ENCODE measurements at places on chromosomes 6 and 20. TPM values are rescaled to one million over a fixed set of nuclear protein-coding genes. Genes with fewer than 3 reads are reported as not detected.

- ATAC-seq, result no peak
Measured at GRCh38 chr6:135990439-135990838, 138.9 kb downstream of the PDE7B start.

LY6G5C gene
- 0.94 TPM for total RNA-seq

DNA sequence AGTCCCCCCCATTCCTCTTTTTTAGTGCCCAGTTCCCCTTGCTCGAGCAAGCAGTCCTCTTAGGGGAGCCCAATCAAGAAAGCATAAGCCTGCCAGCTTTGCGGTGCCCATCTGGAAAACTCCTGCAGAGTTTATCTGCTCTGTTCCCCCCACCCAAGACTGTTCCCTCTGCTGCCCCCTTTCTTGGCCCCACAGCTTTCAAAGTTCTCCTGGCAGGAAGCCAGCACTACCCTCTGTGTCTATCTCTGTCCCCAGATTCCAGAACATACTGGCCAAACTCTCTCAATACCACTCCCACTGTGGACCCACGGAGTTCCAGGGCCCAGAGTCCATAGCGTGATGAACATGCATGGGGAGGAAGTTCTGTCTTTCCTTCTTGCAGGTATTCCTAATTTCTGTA is 55.4 kb downstream of the CRYBG1 start:
- no peak for ATAC-seq

DNA sequence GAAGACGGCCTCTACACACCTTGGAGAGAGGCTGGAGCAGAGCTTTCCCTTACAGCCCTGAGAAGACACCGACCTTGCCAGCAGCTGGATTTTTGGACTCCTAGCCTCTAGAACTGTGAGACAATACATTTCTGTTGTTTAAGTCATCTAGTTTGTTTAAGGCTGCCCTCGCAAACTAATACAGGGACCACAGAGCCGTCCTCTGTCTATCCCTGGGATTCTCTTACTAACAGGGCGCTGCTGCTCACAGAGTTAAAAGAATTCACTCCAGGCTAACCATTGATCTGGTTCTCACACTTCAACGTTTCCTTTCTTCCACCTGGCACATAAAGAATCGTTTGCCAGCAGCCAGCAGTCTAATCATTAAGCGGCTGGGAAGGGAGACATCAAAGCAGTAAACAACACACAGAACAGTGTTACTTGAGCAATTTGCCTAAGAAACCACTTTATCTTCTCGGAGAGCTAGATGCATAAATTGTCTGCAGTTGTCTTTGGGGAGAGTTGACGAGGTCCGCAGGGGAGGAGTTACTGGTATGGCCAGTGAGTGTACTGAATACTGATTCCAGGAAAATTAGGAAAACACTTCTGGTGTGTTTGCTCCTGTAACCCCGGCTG is 103.5 kb upstream of the AKAP12 start:
- peak; percentile 39 for ATAC-seq

- ATAC-seq, result peak; percentile 72
Measured at GRCh38 chr20:46568570-46569129, 18.2 kb upstream of the OCSTAMP start.

DNA sequence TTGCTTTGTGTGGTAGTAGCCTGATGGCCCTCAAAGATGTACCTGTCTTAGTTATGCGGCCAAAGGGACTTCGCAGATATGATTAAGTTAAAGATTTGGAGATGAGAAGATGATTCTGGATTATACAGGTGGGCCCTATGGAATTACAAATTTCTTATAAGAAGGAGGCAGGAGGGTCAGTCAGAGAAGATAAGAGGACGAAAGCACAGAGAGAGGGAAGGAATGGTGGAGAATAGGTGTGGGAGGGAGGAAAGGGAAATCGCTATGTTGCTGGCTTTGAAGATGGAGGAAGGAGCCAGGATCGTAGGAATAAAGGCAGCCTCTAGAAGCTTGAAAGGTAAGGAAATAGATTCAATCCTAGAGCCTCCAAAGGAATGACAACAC is 1.2 kb upstream of the TSPYL1 start:
- no peak for ATAC-seq

DNA sequence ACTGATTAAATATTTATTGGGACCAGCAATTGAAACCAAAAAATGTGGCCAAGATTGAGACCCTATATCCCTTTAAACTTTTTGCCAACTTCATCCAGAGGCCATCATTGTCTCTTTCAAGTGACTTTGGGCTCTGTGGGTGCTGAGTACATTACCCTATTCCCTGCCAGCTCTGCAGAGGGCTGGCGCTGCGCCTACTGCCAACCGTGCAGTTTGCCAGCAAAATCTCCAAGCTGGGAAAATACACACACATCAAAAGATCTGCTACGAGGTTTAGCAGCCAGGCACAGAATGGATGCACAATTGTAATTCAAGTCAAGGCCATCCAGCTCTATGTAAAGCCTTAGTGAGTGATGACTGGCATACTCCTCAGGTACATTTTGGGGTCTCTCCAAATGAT is 125.0 kb downstream of the CBLN4 start:
- ATAC-seq, result no peak

DNA sequence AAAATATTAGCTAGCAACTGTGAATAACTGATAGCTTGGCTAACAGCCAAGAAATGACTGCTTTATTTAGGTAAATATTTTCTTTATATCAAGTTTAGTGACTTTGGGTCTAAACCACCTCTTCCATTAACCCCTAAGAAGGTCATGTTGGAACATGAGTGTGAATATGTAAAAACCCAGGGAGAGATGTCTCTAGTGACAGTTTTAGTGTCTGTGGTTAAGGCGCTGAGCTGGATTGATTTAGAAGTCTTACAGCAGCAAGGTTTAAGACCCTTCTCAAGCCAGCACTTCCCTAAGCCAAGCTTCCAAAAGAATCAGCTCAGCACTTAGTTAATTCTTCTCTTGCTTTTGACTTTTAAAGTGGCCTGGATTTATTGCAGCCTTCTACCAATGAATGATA is 11.4 kb upstream of the SIRT5 start:
- ATAC-seq, result no peak

- ATAC-seq, result no peak
Measured at GRCh38 chr20:31716818-31717477, 5.7 kb downstream of the BCL2L1 start.

- no peak for ATAC-seq
Measured at GRCh38 chr20:41654884-41655283, 36.7 kb upstream of the CHD6 start.

SF3B5 gene
- 118 TPM for total RNA-seq

GRCh38 chr20:47780720-47781389 is 4.4 kb downstream of the SULF2 start:
- ATAC-seq, result no peak

WASF1 gene
- total RNA-seq, result 25.5 TPM

- ATAC-seq, result no peak
Measured at GRCh38 chr6:158011478-158011920, 29.8 kb downstream of the SYNJ2 start.

GRCh38 chr6:107689951-107690642 is 134.0 kb downstream of the SCML4 start:
- no peak for ATAC-seq

- no peak for ATAC-seq
Measured at GRCh38 chr6:141026504-141026903, 1106.2 kb upstream of the GJE1 start.

DNA sequence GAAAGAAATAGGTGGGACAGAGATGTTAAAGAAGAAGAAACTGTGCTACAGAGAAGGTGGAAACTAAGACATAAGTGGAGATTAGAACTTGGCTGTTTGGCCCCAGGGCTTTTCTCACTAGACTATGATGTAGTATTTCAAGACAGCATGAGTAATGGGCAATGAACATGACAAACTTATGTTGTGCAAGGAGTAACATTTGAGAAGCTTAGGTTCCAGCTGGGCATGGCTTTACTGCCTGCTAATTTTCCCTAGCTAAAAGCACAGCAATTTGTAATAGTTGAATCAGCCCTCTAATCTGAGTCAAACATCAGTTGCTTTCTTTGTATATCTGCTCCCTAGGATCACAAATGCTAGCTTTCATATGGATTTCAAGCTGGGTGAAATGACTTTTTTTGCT is 294.3 kb upstream of the BMP2 start:
- ATAC-seq, result no peak

DNA sequence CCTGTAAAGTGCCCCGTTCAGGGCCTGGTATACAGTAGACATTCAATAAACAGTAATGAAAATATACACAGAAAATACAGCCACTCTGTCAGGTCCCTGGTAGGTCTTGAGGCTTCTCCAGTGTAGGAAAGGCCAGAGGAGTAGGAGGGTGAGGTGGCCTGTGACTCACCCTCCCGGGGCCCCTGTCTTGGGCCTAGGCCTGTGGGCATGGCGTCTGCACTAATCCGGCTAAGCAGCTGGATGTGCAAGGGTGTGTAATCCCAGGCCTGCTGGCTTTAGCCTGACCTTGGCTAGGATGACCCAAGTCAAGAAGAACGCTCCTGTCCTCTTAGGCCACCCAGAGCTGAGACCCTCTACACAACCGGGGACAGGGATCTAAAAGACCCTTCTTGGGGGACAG is 84.9 kb downstream of the KCNB1 start:
- ATAC-seq, result no peak

DNA sequence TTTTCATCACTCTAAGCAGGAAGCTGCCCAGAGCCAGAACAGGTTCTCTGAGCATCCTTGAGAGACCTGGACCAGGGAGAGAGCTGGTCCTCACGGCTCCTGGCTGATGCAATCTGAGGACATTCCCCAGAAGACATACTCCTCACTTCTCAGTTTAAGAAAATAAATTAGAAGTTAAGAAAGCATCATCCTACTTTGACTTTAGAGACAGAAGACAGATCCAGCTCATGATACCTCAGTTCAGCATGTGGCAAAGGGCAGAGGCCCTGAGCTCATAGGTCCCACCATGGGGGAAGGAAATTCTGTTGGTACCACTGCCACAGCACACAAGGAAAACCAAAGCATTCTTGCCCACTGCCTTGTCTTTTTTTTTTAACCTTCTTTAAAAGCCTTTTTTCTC is 378.1 kb upstream of the JARID2 start:
- no peak for ATAC-seq

GRCh38 chr6:11609324-11610071 is 71.9 kb downstream of the TMEM170B start:
- ATAC-seq, result peak; percentile 67

GTSF1L gene
- total RNA-seq, result not detected
